ENCODE measurements at places on chromosomes 7 and 10.

DNA sequence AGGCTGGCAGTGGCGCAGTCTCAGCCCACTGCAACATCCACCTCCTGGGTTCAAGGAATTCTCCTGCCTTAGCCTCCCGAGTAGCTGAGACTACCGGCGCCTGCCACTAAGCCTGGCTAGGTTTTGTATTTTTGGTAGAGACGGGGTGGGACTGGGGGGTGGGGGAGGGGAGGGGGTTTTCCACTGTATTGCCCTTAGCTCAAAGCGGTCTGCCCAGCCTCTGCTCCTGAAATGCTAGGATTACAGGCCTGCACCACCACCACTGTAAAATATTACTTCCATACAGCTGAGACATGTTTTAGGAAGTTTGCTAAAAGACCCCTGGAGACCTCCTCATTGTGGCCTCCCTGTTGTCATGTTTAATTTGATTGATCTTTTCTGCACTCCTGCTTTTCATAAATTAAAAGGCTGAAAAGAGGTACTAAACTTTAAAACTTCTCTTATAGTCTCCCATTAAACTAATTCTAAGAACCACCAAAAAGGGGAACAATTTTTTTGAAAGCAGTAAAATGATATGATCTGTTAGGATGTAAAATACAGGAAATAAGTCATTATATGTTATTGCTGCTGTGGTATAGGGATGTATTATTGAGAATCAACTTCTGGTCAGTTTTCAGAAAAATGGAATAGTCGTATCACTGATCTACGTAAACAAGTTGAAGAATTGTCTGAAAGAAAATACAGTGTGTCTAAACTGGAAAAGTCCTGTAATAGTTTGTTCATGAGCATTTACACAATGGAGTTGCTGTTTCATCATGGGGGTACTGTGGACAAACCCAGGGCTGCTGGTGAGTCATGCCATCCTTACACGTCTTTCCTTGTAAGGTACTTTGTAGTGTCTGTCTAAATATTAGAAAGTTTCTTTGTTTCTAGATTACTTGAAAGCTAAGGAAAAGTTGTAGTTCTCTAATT is 72.9 kb upstream of the TMEM248 start:
- DNase-seq = no peak

DNA sequence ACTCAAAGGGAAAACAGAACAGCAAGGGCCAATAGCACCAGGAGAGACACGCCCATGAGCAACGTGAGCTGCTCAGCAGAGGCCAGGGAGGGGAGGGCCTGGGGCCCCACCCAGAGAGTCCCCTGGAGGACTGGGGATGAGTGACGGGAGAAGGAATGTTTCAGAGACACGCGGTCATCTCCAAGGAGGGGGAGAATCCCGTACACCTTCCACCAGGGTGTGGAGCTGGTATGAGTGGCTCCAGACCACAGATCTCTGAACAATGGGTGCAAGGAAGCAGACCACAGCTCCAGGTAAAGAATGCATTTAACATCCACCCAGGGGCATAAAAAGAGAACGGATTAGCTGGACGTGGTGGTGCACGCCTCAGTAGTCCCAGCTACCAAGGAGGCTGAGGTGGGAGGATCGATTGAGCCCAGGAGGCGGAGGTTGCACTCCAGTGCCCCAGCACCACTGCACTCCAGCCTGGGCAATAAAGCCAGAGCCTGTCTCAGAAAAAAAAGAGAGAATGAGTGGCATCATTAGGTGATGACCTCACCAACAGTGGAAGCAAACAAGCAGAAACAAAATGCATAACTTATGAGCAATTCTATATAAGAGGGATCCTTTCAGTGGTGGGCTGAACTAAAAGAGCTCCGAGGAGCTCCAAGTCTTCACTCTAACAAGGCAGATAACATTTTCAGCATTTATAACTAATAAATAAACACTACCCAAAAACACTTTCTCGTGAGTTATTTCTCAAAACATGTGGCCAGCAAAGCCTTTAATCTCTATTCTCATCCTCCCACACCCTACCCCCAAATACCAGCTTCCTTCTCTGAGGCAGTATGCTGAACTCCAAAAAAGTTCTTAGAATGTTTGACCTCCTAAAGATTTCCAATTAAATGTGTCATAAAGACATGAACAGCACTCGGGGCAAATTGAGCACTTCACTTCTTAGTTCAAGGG is 12.5 kb downstream of the PSAP start:
- peak; percentile 39 for DNase-seq

GRCh38 chr7:105799006-105799405 is 77.4 kb downstream of the ATXN7L1 start:
- no peak for DNase-seq

- DNase-seq = no peak
These were observed 8.8 kb downstream of the GDI2 start for GRCh38 chr10:5804386-5804785.

GRCh38 chr7:114026486-114027089 is 107.8 kb upstream of the PPP1R3A start:
- peak; percentile 59 for DNase-seq

GRCh38 chr10:80126876-80127275 is 5.7 kb upstream of the PLAC9 start:
- DNase-seq = no peak

- no peak for DNase-seq
These were observed 12.5 kb upstream of the CUX1 start for GRCh38 chr7:101804967-101805366.

DNA sequence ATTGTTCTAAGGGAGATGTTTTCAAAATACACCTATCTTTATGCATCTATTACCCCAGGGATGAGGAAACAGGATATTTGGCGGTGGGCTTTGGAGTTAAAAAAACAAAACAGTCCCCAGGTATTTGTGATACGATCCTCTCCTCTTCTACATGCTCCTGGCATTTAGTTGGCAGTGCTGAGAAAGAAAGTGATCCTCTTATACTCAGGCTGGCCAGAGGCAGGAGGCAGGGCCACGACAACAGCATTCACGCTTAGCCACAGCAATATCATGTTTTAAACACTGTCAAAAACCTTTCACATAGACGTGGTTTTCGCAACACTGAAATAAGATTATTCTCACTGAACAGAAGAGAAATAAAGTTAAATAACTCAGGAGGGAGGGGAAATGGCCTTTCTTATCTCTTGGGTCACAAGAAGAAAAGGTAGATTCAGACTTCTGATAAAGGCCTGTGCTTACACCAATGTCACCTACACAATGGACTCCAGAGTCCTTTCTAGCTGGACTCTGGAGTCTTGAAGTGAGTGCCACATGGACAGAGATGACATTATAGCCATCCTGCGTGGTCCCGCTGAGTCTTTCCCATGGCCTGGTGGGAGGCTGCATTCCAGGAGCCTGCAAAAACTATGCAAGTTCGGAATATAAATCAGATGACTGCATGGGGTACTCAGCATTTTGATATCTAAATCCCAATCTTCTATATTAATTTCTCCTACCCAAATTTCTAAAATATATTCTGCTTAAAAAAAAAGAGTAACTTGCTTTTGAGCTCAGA is 88.7 kb downstream of the PIP4K2A start:
- no peak for DNase-seq

- no peak for DNase-seq
These were observed 82.3 kb downstream of the ZNF503 start for GRCh38 chr10:75319274-75319673.

DNA sequence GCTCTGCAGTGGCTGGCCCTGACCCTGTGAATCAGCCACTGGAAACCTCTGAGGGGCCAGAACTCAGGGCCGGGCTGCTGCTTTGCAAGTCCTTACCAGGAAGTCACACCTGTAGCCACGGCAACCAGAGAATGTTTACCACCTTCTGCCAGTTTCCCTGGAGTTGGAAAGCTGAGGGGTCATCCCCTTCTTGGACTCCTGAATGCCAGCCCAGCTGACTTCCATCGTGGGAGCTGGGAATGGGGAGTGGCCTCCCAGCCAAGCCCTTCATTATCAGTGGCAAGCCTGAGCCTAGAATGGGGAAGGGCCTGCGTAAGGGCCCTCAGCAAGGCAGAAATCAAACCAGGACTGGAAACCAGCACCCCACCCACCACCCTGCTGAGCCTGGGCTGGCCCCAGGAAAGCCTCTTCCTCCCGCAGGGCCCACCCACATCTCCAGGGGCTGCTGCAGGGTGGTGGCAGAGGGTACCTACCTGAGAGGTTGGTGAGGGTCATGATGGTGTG is 6.5 kb upstream of the CRHR2 start:
- no peak for DNase-seq

DNA sequence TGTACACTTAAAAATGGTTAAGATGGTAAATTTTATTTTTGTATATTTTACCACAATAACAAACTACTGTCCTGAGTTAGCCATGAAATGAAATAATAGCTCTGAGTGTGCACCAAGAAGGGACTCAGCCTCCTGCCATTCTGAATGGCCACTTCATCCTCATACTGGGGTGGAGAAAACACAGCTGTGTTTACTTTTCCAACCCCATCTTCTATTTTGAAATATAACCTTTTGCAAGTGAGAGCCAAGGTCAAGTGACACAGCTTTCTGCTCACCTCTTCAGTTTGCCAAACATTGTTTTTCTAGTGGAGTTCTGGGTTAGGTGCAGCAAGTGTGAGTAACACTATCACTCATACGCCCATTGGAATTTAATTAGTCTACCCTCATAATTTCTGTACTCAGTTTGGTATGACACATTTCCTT is 107.4 kb upstream of the GLCCI1 start:
- no peak for DNase-seq

GRCh38 chr7:76403780-76404494 is 5.6 kb downstream of the SSC4D start:
- DNase-seq = no peak

DNA sequence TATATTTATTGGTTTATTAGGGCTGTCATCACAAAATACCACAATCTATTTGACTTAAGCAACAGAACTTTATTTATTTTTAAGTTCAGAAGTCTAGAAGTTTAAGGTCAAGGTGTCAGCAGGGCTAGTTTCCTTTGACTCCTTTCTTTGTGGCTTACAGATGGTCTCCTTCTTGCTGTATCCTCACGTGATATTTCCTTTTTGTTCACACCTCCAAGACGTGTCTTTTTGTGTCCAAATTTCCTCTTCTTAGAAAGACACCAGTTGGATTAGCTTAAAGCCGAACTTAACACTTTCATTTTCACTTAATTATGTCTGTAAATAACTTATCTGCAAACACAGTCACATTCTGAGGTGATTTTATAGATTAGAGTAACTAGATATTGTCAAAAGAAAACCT is 631.4 kb upstream of the POT1 start:
- DNase-seq = no peak

- no peak for DNase-seq
These were observed 137.5 kb upstream of the TCF7L2 start for GRCh38 chr10:112812586-112812985.

DNA sequence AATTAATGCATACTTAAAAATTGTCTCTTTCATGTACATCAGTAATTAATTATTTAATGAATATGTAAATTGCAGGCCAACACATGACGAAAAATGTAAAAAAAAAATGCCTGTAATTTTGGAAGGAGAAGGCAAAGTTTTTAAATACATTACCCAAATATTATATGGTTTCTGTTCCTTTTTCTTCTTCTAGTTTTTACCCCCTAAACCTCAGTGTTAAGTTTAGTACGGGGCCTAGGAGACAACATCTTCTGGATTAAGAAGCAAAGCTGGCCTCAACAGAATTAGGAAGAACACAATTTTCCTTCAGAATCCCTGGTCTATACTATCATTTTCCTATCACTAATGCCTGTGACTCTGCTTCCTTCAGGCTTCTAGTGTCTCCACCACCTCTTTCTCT is 459.3 kb upstream of the NRP1 start:
- no peak for DNase-seq

GRCh38 chr10:43681721-43682120 is 33.0 kb upstream of the ZNF32 start:
- no peak for DNase-seq

DNA sequence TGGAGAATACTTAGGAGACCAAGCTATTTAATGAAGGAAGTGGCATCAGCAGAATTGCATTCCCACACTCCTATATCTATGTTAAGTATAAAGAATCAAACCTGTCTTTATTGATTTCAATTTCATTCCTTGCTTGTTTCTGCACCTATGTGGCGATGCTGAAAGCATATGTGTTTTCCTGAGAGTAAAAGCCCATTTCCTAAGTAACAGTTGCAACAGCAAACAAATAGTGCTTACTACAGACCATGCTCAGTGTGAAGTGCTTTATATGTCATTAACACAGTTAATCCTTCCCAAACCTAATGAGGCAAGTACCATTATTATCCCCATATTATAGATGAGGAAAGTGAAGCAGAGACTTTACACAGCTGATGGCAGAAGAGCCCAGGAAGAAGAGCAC is 552.1 kb downstream of the PARD3 start:
- no peak for DNase-seq

GRCh38 chr10:75223507-75223906 is 12.2 kb downstream of the COMTD1 start:
- no peak for DNase-seq

DNA sequence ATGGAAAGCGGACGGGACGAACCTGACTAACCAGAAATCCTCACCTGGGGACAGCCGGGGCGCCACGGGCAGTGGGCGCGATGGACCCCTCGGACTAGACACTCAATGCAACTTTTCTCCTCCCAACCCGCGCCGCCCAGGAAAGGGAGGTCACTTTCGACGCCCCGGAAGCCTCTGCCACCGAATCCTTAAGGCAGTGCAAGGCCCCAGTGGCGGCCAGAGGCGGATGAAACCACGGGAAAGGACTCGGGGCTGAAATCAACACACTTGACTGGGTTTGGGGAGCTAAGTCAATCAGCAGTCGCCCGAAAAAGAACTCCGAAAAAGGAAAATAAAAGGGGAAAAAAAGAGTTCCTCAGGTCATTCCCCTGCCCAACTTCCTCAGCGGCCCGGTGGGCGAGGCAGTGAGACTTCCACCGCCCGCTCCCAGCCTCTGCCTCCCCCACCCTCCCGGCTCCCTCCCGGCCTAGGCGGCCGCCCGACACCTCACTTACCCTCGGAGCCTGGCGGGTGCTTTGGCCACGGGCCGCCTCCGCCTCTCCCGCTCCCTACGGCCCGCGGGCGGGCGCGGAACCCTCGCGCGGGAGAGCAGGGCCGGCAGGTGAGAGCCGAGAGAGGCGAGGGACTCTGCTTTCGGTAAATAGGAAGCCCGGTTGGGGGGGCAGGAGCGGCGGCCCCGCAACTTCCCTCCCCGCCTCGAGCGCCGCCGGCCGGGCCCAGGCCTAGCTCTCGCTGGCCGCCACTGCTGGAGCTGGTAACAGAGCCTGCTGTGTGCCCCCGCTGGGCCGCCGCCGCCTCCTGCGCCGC is 518 bp downstream of the WAPL start:
- peak; percentile 57 for DNase-seq

- no peak for DNase-seq
These were observed 13.1 kb downstream of the LSM5 start for GRCh38 chr7:32476816-32477648.

- no peak for DNase-seq
These were observed 20.5 kb downstream of the STRA8 start for GRCh38 chr7:135253851-135254771.

- no peak for DNase-seq
These were observed 761.4 kb downstream of the LRMDA start for GRCh38 chr10:76192694-76193320.

- no peak for DNase-seq
These were observed 33.6 kb downstream of the ST7 start for GRCh38 chr7:116986611-116987565.

GRCh38 chr7:128103498-128104107 is 72.4 kb upstream of the LRRC4 start:
- no peak for DNase-seq

- DNase-seq = no peak
These were observed 23.7 kb upstream of the KLF6 start for GRCh38 chr10:3808689-3809199.

All from hematopoietic multipotent progenitor cell treated with erythropoietin and hydrocortisone succinate and interleukin-3 and kit ligand, for 17 days (in vitro differentiated cells).